Activated CD8-positive, alpha-beta memory T cell treated with anti-CD3 and anti-CD28 coated beads for 48 hours (primary cell): ENCODE measurements at places on chromosomes 4 and X.

GRCh38 chrX:55342533-55343501, 78.1 kb upstream of the PAGE3 start:
- no peak for DNase-seq

DNA sequence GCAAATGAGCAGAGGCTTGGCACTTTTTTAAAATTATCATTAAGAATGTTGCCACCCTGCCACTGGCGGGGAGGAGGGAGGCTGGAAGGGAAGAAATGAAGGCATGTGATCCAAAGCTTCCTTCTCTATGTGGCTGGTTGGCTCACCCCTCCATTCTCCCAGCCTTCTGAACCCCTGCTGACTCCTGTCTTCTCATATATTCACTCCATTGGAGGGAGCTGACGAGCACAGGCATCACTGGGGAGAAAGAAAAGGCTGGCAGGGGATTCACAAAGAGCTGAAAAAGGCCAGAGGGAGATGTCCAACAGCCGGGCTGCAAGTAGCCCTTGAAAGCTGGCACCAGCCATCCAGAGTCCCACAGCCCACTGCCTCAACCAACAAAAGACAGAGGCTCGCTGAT, 495.6 kb downstream of the BCOR start:
- no peak for DNase-seq

GRCh38 chrX:145792281-145792680, 25.3 kb upstream of the SLITRK2 start:
- DNase-seq, result no peak

- no peak for DNase-seq
Measured at GRCh38 chr4:29653221-29653620, 1066.9 kb upstream of the PCDH7 start.

- DNase-seq, result no peak
Measured at GRCh38 chr4:8046925-8047541, 107.4 kb upstream of the AFAP1 start.

DNA sequence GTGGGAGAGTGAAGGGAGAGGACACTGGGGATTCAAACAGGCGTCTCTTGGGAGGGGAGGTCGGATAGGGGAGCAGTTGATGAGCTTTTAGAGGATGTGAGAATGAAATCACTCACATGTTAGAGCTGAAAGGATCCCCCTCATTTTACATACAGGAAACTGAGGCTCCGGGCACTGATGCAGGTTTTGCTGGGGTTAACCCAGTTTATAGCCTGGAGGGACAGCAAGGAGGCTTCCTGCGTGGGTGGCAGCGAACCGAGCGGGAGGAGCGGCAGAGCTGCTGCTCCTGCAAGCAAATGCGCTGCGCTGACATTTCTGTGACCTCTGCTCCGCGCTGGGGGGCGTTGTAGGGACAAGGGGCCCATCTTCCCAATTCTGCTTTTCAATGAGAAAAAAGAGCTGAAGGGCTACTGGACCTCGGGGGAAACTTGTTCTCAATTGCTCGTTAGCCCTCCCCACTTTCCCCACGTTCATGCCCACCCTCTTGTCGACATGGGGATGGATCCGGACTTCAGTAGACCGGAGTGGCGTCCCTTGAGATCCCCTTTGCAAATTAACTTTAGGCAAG, 1.2 kb upstream of the NEUROG2 start:
- no peak for DNase-seq

DNA sequence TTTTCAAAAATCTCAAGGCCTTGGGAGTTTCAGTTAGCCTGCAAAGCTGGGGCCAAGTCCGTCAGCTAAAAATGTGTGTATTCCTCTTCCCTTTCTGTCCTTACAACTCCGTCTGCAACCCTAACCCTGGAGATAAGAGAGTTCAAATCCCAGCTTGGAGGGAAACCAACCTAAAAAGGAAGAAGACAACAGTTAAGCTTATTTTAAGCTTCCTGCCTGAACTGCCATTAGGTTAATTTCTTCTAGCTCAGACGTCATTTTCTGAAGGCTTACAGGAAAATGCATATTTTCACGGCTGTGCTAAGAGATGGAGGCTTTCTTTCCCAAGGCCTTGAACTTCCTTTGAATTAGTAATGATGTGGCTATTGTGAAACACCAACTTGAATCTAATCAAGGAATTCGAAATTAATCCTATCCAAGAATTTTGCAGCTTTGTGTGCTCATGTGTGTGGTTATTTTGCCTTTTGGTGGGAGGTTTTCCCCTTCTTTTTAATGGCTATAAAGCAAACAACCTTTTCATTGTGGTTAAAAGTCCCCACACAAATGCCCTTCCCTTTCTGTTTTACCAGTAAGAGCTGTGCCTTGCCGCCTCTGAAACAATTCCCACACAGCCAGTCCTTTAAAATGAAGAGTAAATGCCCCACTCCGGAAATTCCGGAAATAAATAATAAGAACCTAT, 103.5 kb downstream of the IRF2 start:
- no peak for DNase-seq

GRCh38 chrX:7190157-7190556, 42.2 kb upstream of the PUDP start:
- no peak for DNase-seq

GRCh38 chr4:139015948-139016471, 429 bp downstream of the NOCT start:
- no peak for DNase-seq

DNA sequence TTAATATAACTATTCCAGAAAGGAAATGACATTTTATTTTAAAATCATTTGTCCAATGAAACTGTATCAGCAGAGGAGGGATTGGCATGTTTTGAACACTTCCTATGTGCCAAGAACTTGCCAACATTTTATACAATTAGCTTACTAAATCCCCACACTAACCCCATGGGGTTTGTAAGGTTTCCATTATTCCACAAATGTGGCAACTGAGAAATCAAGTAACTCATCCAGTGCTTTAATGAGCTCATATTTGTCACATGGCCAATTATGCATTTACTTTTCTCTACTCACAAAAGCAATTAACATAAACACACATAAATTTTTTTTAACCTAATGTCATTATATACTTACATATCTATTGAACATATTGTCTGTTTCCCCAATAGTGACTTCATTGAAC, 37.3 kb downstream of the MANBA start:
- DNase-seq, result no peak

DNA sequence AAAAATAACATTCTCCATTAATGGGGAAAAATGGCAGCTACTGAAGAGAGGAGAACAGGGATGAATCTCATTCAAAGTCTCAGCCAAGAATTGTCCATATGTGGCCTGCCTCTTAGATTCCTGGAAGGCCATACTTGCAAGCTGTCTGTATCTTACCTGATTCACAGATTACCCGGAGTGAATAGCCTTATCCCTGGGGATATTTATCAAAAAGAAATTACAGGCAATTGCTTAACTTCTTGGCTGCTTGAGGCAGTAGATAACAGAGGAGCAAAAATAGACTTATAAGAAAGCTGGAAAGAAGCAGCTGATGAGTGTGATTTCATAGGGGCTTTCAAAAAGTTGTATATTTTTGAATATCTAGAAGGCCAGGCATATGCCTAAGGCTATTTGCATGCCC, 68.8 kb upstream of the PPP1R2C start:
- no peak for DNase-seq

- no peak for DNase-seq
Measured at GRCh38 chr4:172042714-172043114, 229.5 kb downstream of the GALNTL6 start.

- DNase-seq, result no peak
Measured at GRCh38 chrX:112818114-112819007, 22.3 kb downstream of the AMOT start.

DNA sequence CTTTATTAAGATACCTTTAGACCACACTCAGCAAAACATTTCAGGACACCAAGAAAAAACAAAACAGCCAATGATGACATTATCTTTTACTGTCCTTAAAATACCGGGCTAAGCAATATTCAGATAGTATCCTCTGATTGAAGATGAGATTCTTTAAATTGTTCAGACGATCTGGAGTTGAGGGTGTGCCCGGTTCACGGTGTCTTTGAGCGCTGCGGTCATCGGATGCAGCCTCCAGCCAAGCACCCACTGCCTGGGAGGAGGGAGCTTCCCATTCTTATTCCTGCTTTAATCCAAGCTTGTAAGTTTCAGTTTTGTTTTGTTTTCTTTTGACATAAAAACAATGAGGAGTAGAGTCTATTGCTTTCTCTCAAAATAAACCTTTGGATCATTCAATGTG, 14.1 kb downstream of the FAM149A start:
- no peak for DNase-seq

DNA sequence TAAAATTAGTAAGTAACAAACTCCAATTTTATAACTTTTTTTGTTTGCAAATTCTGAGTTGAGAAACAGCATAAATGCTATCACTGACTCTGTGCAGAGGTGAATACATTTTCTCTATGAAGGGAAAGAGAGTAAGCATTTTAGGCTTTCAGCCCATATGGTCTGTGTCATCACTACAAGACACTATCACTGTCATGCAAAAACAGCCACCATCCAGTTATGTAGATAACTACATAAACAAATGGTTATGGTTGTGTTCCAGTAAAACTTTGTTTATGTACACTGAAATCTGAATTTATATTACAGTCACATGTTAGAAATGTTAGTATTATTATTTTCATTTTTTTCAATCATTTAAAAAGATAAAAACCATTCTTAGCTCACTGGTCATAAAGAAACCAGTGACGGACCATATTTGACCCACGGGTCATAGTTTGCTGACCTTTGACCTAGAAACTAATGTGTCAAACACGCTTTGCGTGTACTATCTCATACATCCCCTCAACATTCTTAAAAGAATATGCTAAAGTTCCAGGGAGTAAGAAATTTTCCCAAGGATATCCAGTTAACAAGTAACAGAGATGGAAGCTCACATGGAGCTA, 29.1 kb downstream of the RASGEF1B start:
- DNase-seq, result no peak

DNA sequence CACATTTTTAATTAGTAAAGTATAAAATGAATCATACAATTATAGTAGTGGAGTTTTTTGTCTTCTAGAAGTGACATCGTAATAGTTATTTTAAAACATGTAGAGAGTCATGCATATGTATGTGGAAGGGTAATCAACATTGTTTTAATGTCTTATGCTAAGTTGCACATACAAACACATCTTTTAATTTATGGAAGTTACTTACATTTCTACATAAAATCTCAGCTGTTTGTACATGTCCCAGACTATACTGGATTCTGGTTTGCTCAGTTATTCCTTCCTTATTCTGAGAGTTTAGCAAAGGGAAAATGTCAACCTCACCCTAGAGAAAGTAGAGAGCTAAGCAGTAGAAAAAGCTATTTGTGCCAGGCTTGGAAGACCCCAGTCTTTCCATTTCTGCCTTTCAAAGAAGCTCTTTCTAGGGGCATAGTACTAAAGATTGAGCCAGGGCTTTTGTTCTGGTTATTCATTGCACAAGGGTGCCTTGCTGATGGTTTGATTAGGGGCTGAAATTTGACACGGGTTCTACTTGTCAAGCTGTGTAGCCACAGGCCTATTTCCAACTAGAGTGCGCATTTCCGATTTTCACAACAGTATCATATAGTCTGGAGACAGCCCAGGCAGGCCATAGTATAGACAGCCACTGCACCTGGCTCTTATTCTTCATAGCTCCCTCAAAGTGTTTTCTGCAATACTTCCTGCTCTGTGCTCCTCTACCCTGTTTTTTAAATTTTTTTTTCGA, 106.3 kb downstream of the RPA4 start:
- no peak for DNase-seq

- no peak for DNase-seq
Measured at GRCh38 chrX:25640276-25640675, 497.9 kb upstream of the MAGEB18 start.

GRCh38 chr4:23747281-23747735, 142.5 kb downstream of the PPARGC1A start:
- DNase-seq, result no peak

DNA sequence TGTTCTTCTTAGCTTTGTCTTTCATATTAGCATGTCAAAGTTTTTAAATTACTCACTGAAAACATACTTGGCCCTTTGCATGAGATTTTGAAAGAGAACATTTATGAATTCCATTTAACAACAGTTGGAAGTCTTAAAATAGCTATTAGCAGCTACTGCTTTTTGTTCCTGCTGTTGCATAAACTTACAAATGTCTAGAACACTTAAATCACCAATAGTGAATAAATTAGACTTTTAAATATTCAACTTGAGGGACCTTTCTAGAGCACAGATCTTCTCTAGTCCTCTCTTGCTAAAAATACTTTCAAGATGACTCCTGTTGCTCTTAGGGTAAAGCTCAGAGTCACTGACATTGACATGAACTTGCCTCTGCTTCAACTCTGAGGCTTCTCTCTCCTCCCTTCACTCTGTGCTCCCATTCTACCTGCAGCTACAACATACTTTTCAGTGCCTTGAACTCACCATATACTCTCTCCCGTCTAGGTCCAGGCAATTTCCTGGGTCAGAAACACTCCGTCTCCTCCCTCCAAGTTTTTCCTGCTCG, 15.8 kb upstream of the TXK start:
- DNase-seq, result no peak

GRCh38 chr4:164866817-164867490, 10.0 kb upstream of the APELA start:
- DNase-seq, result no peak

- DNase-seq, result no peak
Measured at GRCh38 chr4:80186676-80187075, 10.6 kb upstream of the PRDM8 start.

GRCh38 chrX:129452523-129452922, 70.8 kb downstream of the SMARCA1 start:
- no peak for DNase-seq

DNA sequence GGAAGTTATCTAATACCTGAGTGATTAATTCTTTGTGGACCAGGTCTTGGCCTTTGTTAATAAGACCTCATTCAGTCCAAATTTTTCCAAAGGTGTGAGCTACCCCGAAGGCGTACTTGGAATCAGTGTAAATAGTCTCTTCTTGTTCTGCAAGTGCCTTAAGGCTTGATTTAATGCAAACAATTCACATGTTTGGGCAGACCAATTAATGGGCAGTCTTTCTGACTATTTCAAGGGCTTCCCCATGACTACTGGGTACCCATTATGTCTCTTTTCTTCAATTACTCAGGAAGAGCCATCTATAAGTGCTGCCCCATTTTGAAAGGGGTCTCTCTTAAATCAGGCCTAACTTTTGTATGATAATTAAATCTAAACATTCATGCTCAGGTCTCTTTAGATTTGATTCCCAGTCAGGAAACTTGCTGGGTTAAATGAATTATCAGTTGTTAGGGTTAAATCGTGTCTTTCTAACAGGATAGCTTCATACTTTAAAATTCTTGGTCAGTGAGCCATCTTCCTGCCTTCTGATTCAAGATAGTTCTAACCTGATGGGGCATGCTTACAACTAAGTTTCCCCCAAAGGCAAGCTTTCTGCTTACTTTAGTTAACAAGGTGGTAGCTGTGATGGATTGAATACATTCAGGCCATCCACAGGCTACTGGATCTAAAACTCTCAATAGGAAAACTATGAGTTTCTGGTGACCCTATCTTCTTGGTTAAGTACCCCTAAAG, 179.6 kb downstream of the CCNG2 start:
- DNase-seq, result no peak

GRCh38 chr4:12697970-12698369, 786.2 kb downstream of the RAB28 start:
- no peak for DNase-seq

DNA sequence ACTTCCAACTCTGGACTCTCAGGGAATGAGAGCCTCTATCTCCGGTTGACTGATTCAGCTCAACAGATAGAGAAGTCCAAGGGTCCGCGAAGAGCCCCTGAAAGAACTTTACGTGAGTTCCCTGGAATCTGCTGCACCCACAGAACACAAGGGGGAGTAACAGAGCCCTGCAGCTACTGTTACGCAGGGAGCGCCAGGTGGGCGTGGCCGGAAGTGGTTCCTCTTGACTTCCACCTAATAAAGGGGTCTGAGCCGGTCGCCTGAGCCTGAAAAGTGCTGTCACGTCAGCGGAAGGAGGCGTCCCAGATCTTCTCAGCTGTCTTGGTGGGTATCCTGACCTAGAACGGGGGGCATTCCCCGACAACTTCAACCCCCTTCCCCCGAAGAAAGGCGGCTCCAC, at the start of gene MAGEB6:
TSS of gene MAGEB6 (plus strand) at position 237 of the 400 bp plus-strand sequence. CDS start 1,407 bp downstream, outside the sequence.
- no peak for DNase-seq
